ENCODE measurements at places on chromosomes 13 and 19. TPM values are rescaled to one million over a fixed set of nuclear protein-coding genes. Genes with fewer than 3 reads are reported as not detected.

URAD gene
- total RNA-seq = not detected

USF2 gene
- total RNA-seq = 88.7 TPM

CYP2A7 gene
- total RNA-seq = not detected

CPT1C gene
- 51.7 TPM for total RNA-seq

PSG7 gene
- total RNA-seq = not detected

CPAMD8 gene
- total RNA-seq = 36.8 TPM

MBD3L3 gene
- not detected for total RNA-seq

DNA sequence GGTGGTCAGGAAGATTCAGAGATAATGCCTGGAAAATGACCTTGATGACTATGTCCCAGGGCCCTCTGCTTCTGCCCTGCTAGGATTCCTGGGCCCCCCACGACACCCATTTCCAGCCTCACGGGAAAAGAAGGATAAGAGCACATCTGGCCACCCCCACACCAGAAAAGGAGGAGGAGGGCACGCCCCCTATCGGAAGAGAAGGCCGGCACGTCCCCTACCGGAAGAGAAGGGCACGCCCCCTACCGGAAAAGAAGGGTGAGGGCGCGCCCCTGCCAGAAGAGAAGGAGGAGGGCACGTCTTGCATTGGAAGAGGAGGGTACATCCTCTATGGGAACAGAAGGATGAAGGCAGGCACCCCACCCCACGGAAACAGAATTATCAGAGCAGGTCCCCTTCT, 84.3 kb downstream of the IER2 start:
- peak; percentile 76 for DNase-seq

DNA sequence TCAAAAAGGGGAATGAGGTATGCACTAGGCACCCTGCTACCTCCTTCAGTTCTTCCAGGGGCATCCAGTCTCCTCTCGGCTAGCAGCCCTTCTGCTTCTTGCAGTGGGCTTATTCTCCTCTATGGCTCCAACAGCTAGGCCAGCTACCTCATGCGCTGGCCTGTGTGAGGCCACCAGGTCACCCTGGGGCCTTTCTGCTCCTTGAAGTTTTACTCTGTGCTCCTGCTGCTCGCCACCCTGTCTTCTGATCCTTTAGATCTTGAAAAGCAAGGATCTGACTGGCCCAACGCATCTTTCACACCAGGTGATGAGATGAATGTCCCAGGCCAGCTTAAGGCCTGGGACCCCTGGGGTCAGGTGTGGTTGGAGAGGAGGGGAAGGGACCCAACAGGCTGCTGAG, 66.2 kb downstream of the RUBCNL start:
- no peak for DNase-seq

- no peak for DNase-seq
Measured at GRCh38 chr19:10137751-10138682, 18.3 kb upstream of the EIF3G start.

GRCh38 chr13:75801388-75801945, 165.3 kb downstream of the LMO7 start:
- DNase-seq = no peak

- no peak for DNase-seq
Measured at GRCh38 chr13:84607261-84608013, 725.2 kb upstream of the SLITRK1 start.

DNA sequence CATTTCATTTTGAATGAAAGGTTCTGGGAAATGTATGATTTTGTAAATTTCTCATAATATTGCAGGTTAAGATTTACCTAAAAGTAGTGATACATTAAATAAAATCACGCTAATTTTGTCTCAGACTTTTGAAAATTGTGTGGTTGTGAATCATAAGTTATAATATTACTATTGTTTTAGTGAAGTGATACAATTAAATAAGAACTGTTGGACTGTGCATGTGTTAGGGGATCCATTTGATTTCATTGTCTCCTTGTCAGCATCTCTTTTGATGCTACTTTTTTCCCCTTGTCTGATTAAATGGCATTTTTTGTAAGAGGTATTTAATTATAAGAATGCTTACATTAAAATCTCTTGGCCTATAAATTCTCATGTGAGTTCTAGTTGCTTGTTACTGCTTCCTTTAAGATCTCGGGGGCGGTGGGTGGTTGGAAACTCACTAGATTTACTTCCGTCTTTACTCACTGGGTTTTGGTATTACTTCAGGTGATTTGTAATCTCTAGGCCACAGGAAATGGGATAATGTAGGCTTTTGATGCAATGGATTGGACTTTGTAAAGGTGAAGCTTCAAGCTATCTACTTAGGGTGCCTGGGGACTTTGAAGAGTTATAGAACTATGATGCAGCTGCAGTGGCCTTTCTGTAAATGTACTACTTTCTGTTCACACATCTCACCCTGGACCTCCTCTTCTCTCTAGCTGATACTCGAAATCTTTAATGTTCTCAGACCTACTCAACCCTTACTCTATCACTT, 66.5 kb downstream of the PAN3 start:
- DNase-seq = no peak

DNA sequence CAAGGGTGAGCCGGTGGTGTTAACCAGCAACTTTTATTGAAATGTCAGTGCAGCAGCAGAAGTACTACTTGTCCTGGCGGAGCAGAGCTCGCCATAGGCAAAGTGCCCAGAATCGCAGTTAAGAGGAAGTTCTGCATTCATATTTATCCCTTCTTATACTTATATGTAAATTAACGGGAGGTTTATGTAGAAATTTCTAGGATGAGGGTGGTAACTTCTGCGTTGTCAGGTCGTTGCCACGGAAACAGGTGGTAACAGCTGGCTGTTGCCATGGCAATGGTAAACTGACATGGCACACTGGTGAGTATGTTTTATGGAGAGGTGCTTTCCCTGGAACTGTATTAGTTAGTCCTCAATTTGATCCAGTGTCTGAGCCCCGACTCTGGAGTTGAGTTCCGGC, 2494.9 kb upstream of the PCDH20 start:
- DNase-seq = peak; percentile 66

- no peak for DNase-seq
Measured at GRCh38 chr13:86862137-86862536, 809.0 kb upstream of the SLITRK5 start.

- DNase-seq = peak; percentile 74
Measured at GRCh38 chr13:110714797-110715394, 1.4 kb downstream of the ING1 start.

- no peak for DNase-seq
Measured at GRCh38 chr19:49984491-49984890, 23.5 kb upstream of the SIGLEC11 start.

DNA sequence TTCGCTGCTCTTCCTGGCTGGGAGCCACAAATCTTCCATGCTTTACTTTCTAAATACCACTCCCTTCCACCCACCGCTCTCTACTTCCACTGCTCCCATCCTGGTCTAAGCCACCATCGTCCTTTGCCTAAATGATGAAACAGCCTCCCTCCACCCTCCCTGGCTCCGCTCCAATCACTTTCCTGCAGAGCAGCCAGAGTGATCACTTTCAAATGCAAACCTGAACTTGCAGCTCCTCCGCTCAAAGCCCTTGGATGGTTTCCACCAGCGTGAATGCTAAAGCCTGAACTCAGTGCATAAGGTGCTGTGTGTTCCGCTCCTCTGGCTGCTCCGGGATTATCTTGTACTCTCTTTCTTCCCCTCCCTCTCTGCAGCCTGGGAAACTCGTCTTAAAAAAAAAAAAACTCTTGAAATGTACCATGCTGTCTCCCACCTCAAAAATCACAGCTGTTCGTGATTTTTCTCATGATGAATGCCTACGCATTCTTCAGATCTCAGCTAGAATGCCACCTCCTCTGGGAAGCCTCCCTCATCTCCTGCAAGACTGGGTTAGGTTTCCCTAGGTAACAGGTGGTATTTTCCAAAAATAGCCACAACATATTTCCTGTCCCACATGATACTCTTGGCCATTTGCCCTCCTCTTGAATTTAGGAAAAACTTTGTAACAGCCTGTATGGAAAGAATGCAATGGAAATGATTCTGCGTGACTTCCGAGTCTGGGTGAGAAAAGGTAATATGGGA, 3.7 kb upstream of the SIN3B start:
- DNase-seq = peak; percentile 26

- DNase-seq = no peak
Measured at GRCh38 chr19:51977346-51977745, 9.3 kb downstream of the ZNF350 start.

DNA sequence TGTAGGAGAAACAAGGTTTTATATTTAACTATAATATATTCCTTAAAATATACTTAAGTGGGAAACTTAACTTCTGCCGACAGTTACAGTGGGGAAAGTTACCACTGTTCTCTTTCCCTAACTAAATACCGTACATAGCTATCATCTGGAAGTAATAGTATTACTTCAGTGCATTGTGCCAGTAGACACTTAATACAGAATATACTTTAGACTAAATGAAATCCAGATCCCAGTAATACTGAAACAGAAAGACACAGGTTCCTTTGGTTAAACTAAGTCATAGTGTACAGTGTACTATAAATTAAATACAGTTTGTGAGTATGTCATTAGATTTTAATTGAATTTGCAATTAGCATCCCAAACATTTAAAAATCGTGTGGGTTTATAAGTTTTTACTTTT, 107.5 kb downstream of the PCCA start:
- no peak for DNase-seq

- no peak for DNase-seq
Measured at GRCh38 chr13:98080280-98080679, 62.6 kb upstream of the FARP1 start.

GRCh38 chr19:49678985-49679770, 2.1 kb downstream of the PRMT1 start:
- no peak for DNase-seq

- no peak for DNase-seq
Measured at GRCh38 chr19:45253396-45254027, 2.4 kb downstream of the MARK4 start.

DNA sequence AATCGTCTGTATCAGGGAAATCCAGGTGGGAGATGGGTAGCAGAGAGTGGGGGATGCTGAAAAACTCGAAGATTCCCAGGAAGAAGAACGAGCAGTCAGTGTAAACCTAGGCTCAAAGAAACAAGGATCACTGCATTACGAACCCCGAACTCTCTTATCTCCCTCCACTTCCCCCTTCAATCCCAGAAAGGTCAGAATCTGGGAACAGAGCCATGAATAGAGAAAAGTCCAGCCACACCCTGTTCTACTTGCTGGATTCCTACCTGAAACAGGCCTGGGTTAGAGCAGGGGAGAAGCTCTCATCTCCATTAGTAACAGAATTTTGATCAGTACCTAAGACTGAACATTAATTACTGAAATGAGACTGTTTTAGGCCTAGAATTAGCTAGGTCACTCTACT, 24.4 kb downstream of the EPSTI1 start:
- no peak for DNase-seq

GRCh38 chr13:104318121-104318520, 1251.9 kb upstream of the SLC10A2 start:
- peak; percentile 18 for DNase-seq

DNA sequence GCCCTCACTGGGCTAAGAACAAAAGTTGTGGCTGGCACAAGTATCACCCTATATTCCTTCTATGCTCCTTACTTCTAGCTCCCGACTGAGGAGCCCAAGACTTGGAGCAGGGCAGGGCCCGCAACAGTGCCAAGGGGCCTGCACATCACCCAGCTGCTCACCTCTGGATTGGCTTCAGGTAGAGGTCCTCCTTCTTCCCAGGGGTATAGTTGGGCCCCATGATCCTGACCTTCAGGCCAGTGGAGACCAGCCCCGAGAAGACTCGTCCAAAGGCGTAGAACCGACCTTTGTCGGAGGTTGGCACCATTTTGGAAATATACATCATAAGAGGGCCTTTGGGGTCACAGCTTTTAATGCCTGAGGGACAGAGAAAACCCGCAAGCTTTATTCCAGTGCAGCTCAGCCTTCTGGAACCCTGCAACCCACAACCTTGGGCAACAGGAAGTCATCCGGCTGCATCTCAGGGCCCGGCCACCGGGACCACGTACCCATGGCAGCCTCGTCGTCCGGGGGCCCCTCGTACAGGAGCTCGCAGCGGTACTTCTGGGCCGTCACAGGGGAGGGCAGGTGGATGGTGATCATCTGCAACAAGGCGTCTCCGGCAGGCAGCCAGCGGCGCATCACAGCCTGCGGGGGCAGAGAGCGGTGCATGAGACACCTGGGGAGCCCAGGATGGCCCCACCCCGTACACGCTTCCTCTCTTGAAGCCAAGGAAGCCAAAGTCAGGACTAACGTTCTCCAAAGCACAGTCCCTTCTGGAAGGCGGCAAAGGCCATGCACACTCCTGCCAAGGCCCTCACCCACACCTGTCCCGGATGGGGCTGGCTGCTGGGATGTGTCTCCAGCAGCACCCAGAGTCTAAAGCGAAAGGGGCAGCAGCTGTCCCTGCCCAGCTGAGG, 4.7 kb downstream of the EEF2 start:
- no peak for DNase-seq

GRCh38 chr13:40341501-40341900, 324.9 kb downstream of the FOXO1 start:
- DNase-seq = peak; percentile 36

DNA sequence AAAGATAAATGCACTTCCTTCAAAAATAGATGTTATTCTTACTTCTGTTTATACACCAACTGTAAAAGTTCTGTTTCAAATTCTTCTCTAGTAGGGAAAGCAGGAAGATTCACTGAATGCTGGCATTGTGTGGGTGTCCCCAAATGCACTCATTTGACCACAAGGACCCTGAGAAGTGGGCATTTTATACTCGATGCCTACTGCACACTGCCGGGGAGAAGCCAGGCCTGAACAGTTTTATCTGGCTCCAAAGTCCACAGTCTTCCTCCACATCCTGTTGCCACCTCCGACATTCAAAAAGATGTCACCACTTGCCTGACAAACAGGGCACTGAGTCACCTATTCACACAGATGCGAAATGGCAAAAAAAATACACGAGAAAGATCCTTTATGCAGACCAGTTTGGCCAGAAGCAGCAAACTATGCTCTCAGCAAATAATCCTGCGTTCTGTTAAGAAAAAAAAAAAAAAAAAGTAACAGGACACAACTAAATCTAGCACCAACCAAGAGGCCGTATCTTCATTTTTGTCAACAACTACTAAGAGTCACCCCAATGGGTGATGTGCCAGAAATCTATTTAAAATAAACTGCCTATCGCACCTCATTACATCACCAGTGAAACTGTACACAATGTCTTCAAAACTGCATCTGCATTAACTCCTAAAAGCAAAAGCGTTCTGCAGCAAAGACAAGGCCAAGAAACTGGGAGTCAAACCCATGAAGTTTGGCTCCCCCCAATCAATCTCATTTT, 6.2 kb downstream of the ZC3H4 start:
- no peak for DNase-seq

DNA sequence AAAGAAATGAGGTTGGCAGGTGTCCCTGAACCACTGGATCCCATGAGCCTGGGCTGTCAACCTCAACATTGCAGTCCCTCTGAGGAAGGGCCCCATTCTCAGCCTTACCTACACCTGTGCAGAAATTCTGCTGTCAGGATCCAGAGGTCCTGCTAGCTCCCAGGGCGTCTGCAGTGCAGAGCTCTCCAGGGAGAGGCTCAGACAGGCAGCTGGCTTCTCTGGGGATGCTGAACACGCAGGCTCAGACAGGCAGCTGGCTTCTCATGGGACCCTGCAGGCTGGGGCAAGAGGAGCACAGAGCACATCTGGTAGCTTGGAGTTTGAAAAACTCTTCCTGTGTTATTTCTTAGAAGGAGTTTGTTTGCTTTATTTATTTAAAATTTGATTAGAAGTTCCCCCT, 50.9 kb downstream of the TMEM255B start:
- DNase-seq = no peak

Data from neural progenitor cell (in vitro differentiated cells).